ENCODE measurements at places on chromosomes 7 and 10.

DNA sequence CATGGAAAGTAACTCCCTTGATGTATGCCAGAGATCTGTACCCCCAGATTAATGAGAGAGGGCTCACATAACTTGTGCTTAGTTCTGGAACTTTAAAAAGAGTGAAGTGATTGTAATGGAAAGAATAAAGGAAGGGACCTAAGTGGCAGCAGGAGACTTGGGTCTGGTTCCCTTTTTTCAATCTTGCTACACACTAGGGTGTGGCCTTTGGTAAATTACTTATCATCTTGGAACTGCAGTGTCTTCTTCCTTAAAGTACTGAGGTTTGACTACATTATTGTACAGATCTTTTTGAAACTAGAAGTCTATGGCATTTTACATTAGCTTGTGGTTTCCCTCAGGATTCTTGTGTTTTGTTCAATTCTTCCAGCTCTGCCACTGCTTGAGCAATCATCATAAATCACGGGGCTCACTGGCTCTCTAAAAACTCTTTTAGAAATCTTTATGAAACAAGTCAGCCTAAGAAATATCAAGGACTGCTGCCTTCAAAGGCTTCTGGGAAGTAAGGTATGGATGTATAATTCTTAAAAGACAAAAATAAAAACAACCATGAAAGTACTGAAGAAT is 22.5 kb upstream of the CHRM2 start:
- no peak for DNase-seq

DNA sequence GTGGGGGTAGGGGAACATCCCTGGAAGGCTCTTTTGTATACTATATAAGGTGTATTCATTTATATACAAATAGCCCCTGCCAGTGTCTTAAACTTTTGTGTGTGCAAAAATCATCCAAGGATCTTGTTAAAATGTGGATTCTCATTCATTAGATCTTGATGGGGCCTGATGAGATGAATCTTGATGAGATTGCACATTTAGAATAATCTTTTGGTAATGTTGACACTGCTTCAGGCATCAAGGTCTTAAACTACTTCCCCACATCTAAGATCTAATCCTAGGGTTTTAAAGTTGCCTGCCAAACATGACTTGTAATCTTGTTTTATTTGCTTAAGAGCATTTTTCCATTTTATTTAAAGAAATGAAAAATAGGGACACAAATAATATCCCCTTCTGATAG is 13.0 kb downstream of the TLX1 start:
- no peak for DNase-seq

- peak; percentile 27 for DNase-seq
Observed at GRCh38 chr7:74569501-74570075, 87.9 kb upstream of the GTF2I start.

GRCh38 chr7:20275637-20276036 is 55.1 kb upstream of the ITGB8 start:
- no peak for DNase-seq

DNA sequence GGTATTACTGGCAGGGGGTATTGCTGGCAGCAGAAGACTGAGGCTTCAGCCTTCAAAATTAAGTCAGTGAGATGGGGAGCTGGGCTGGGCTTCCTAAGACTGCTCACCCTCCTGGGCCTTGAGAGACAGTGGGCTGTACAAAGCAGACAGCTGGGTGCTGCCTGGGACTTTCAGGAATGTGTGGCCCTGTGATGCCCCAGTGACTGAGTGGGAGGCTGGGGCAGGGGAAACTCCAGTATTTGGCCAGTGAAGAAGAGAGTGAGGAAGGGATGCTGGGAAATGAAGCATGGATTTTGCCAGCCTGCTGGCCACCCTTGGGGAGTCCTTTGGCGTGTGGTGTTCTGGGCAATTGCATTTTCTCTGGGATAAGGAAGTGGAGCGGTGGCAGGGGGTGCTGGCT is 442 bp downstream of the ANKRD2 start:
- DNase-seq: no peak

DNA sequence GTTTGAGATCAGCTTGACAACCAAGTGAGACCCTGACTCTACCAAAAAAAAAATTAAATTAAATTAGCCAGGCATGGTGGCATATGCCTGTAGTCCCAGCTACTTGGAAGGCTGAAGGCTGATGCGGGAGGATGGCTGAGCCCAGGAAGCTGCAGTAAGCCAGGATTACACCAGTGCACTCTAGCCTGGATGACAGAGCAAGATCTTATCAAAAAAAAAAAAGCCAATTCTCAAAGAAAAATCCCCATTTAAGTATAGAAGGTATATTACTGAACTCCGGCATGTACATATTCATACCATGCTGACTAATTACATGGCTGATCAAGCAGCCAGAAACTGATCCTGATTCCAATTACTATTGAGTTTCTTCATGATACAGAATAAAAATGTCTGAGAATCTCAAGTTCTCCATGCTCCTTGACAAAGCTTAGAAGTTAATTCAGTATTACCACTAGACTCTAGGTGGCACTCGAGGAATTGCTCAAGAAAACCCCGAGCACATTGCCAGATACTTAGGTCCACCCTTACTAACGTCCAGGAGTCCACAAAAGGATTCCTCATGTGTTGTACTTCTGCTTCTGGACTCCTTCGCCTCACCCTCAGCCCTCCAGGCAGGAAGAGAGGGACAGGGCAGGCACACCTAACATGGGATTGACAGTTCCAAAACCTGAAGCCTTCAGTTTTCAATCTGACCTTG is 148.9 kb downstream of the PARD3 start:
- no peak for DNase-seq

- DNase-seq: no peak
Observed at GRCh38 chr7:150848561-150849115, 3.7 kb upstream of the AOC1 start.

GRCh38 chr7:120996333-120996987 is 7.9 kb downstream of the CPED1 start:
- DNase-seq: no peak

DNA sequence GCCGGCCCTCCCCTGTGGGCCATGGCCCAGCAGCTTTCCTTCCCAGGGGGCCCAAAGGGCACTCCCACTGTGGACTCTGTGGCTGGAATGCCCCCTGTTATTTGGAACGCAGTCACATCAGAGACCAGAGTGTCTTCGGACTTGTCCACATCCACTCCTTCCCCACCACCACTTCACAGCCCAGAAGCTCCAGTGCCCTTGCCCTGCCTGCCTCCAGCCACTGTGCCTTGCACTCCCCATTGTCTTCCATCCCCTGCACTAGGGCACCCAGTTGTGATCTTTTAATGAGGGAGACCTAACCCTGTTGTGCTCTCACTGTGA is 19.4 kb downstream of the INSIG1 start:
- DNase-seq: no peak

DNA sequence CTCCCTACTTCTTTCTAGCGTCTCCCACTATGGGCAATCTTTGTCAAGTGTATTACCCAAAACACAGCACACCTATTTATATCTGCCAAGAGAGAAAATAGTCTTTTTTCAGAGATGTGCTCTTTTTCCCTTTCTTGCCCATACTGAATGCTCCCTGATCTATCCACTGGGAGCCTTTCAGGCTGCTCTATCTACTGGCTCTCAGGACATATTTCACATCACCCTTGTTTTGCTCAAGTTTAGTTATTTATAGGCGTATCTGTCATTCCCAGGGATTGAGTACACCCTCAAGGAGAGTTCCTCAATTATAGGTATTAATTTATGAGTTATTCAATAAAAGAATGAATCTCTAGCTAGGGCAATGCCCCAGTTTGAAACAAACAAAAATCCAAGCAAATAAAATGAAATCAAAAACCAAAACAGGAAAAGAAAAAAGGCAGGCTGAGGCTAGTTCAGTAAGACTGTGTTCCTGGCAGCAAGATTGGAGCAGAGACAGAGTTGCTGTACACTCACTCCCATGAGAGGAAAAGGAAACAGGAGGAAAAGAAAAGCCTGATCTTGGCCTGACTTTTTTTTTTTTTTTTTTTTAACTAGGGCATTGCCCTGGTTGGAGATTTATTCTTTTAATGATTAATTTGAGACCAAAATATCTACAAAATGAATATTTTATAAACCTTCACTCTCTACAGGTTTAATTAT is 665.9 kb upstream of the PCDH15 start:
- DNase-seq: no peak

- DNase-seq: no peak
Observed at GRCh38 chr10:16942381-16943078, 125.3 kb upstream of the RSU1 start.

DNA sequence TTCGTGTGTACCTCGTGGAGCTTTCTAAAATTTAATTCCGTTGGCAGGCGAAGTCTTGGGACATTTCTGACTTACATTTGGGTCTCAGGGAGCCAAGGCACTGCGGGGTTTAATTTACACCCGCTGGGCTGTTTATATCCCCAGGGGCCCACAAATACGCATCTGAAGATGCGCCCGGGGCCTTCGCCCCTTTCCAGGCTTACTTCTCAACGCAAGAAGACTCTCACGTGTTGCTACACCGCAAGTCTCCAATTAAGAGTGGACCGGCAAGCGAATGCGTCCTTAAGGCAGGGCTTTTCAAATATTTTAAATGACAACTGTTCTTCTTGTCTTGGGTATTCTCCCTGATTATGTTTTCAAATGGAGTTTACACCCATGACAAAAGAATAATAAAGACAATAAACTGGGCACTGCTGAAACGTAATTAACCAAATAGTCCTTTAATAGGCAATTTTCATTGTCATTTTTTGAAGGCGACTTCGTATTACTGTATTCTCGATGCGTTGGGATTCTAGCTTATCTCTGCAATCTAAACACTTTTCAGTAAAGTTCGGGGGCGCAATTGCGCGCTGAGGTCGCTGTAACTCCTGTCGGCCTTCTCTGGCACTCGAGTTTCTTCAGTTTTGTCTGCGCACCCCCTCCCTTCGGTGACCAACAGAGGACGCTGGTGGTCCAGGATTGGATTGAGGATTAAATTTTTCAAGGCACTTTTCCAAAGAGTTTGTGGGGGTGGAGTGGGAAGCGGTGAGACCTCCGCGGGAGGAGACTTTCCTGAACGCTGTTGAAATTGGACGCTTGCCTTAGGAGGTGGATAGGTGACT is 837 bp upstream of the IGFBP3 start:
- peak; percentile 43 for DNase-seq

DNA sequence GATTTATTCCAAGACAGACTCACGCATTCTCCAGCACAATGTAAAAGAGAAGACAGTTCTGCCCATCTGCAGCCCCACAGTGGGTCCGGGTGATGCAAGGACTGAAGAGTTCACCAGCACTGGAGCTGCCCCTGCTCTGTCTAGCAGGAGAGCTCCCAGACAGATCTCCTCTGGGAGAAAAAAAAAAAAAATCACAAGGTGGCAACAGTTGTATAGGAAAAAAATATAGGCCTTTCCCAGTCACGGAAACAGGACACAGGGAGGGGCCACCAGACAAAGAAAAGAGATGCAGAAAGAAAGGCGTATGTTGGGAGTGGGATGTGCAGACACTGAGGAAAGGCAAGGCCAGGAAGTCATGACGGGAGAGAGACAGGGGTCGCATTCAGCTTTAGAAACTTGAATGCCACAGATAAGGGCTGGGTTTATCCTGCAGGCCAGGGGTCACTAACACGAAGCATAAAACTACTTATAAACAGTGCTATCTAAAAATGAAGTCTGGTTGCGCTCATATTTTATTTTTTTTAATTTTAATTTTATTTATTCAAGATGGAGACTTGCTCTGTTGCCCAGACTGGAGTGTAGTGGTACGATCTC is 54.1 kb downstream of the FAM171A1 start:
- DNase-seq: no peak

DNA sequence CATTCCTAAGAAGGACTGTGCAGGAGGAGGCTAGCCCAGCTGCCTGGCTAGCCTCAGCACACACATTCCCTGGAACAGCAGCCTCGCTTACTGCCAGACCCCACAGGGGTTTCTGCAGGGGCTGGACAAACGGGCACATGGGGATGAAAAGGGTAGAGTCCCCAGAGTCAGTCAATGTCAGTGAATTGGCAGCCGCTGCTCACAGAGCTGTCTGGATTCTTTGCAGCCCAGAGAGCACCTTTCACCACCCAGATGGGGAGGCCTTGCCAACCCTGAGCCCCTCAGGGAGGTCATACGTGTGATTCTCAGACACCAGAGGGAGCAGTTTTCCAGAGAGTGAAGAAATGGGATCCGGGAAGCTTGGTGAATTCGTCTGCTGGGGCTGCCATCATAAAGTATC is 143.3 kb downstream of the KCNMA1 start:
- DNase-seq: no peak

GRCh38 chr7:127828843-127829500 is 177.0 kb downstream of the SND1 start:
- DNase-seq: no peak

DNA sequence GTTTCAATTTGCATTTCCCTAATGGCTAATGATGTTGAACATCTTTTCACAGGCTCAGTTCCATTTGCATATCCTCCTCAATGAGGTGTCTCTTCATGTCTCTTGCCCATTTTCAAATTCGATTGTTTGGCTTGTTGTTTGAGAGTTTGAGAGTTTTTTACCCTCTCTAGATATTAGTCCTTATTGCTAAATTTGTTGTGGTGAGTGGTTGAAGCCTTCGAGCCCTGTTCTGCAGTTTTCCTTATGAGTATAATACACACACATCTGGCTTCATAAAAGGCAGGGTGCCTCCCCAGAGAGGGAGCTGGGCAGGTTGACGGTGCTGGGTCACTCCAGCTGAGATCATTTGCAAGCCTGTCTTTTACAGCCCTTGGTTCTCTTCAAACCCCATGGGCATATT is 65.1 kb downstream of the RGS10 start:
- no peak for DNase-seq

DNA sequence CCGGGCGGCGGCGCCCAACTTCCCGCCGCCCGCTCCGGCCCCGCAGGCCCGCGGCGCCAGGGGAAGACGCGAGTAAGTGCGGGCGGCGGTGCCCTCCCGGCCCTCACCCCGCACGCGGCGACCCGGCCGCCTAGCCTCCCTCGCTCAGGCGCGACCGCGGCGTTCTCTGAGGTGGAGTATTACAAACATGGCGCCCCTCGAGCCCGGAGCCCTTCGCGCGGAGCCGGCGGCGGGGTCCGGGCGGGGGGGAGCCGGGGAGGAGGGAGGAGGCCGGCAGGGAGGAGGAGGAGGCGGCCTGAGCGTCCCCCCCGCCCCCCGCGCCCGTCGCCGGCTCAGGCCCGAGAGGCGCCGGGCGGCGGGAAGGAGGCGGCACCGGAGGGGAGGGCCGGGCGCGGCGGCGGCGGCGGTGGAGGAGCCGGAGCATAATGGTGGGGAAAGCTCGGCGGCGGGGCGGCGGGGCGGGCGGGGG is at the start of gene ZMYND11:
ZMYND11 (plus strand) TSS at position 324 of the 469 bp plus-strand sequence. CDS start 44,558 bp downstream, outside the sequence.
- peak; percentile 65 for DNase-seq

DNA sequence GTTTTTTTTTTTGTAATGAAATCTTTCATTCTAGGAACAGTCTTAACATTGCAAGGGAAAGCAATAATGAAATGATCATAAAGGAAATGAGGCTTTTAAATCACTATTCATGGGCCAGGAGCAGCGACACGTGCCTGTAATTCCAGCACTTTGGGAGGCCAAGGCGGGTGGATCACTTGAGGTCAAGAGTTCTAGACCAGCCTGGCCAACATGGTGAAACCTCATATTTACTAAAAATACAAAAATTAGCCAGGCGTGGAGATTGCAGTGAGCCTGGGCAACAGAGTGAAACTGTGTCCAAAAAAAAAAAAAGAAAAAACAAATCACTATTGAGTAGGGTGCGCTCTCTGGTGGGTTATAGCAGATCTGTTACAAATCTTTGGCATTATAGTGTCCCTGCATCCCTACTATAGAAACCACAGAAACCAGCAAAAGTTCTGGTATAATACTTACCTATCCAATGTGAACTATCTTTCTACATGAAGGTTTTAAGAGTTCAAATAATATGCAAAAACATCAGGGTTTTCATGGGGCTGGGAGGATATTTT is 72.1 kb downstream of the GLI3 start:
- DNase-seq: no peak

GRCh38 chr7:122518488-122518887 is 180.4 kb downstream of the RNF133 start:
- DNase-seq: no peak

GRCh38 chr7:47228386-47229014 is 353.4 kb downstream of the TNS3 start:
- DNase-seq: no peak

Data from activated T-cell treated with anti-CD3 and anti-CD28 coated beads, Interleukin-2, amount 50 U/mL, for 72 hours (primary cell).